Stimulated activated CD8-positive, alpha-beta memory T cell treated with anti-CD3 and anti-CD28 coated beads, Interleukin-7, amount 100 ng/mL, for 4 hours (primary cell): ENCODE measurements at places on chromosomes 5 and 9.

DNA sequence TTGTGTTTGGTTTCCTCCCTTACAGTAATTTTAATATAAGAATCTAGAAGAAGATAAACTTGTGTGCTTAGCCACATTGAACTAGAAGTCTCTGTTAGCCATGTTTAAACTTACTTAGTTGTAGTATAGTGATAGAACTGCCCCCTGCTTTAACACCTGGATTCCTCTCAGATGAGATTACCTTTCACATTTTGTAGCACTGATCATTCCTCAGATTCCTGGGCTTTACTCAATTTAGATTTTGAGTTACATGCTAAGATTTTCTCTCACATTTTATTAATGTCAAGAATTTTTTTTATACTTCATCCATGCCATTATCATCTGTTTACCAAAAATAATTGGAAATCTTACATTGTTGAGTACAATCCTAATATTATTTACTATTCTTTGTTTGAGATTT is 70.5 kb downstream of the GPBP1 start:
- no peak for DNase-seq

GRCh38 chr9:121807823-121808278 is 156.4 kb downstream of the DAB2IP start:
- no peak for DNase-seq

DNA sequence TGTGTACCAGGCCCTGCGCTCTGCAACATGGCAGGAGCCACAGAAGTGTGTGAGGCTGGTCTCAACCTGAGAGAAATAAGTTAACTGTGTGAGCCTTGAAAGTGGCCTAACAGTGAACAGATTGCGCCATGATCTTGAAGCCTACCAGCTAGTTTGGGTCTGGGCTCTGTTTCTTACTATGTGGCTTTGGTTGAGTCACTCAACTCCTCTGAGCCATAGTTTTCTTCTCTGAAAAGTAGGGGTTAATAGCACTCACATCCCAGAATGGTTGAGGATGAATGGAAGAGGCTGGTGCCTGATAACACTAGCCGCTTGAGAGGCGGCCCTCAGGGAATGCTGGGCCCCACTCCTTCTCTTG is 121.5 kb downstream of the RGS3 start:
- DNase-seq, result no peak

GRCh38 chr9:84697509-84698114 is 28.1 kb downstream of the NTRK2 start:
- DNase-seq, result peak; percentile 4

- DNase-seq, result peak; percentile 48
Observed at GRCh38 chr5:150783422-150783928, 4.9 kb downstream of the SMIM3 start.

- DNase-seq, result no peak
Observed at GRCh38 chr9:24817756-24818155, 272.1 kb upstream of the IZUMO3 start.

DNA sequence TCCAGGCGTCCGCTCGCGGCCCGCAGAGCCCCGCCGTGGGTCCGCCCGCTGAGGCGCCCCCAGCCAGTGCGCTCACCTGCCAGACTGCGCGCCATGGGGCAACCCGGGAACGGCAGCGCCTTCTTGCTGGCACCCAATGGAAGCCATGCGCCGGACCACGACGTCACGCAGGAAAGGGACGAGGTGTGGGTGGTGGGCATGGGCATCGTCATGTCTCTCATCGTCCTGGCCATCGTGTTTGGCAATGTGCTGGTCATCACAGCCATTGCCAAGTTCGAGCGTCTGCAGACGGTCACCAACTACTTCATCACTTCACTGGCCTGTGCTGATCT is 294 bp downstream of the ADRB2 start:
- DNase-seq, result no peak

GRCh38 chr9:108756746-108757490 is 98.9 kb downstream of the ACTL7B start:
- DNase-seq, result no peak

DNA sequence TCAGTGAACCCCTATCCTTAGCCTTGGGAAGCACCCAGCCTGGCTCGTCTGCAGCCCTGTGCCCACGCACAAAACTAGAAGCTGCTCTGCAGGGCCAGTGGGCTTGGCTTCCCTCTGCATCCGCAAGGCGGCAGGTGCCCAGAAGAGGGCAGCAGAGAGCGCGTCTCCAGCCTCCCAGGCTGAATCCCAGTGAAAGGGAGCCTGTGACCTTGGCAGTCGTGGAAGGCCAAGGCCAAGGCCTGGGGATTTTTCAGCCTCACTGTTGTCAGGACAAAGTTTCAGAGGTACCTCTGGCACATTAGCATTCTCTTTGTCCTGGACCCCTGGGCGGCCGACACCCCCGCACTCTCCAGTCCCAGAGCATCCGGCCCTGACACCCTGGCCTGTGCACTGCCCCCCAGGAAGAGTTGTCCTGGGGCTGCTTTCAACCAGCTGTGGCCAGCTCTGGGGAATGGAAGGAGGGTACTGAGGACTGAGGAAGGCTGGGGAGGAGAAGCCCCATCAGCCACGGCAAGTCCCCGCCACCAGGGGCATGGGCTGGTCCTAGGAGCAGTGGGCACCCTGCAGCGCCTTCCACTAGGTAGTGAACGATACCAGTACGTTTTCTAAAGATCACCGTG is 63.6 kb upstream of the IL17B start:
- peak; percentile 48 for DNase-seq

- DNase-seq, result no peak
Observed at GRCh38 chr5:53545744-53546143, 14.7 kb upstream of the NDUFS4 start.

GRCh38 chr5:93208141-93208751 is 372.8 kb downstream of the NR2F1-AS1 start:
- DNase-seq, result no peak

- no peak for DNase-seq
Observed at GRCh38 chr5:2699231-2699630, 52.2 kb downstream of the IRX2 start.

- no peak for DNase-seq
Observed at GRCh38 chr9:93585259-93585658, 8.9 kb downstream of the PHF2 start.

- DNase-seq, result no peak
Observed at GRCh38 chr5:104372376-104372775, 809.8 kb upstream of the NUDT12 start.

- no peak for DNase-seq
Observed at GRCh38 chr9:35681341-35682002, 7.7 kb downstream of the CA9 start.

DNA sequence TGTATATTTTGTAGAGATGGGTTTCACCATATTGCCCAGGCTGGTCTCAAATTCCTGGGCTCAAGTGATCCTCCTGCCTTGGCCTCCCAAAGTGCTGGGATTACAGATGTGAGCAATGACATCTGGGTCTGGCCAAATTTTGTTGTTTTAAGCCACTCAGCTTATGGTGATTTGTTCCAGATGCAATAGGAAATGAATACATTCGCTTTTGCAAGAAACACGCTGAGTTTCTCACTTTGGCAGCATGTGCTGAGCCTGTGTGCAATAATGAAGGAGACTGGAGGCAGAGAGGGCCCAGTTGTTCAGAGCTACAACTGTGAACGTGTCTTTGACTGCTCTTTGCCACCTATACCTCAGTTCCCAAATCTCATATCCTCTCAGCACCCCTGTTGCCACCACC is 56.4 kb downstream of the KIF4B start:
- no peak for DNase-seq

GRCh38 chr5:9920697-9921096 is 290.5 kb upstream of the TAS2R1 start:
- DNase-seq, result no peak

DNA sequence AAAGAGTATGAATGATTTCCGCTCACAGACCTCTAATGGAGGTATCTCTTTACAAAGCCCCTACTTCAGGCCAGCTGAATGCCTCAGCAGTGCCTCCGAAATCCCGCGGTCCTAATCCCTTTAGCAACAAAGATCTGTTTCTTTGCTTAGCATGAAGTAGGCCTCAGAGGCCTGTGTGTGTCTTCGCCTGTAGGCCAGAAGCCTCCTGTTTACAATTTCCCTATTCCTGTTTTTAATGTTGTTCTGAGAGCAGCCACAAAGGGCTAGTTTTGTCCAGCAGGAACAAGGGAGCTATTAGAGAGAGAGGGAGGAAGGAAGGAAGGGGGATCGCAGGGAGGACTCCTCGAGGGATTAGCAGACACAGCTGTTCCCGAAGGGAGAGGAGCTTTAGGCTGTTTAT is 166.4 kb upstream of the SPRY4 start:
- DNase-seq, result no peak

- DNase-seq, result peak; percentile 48
Observed at GRCh38 chr9:33466565-33467495, 6.9 kb downstream of the NOL6 start.

DNA sequence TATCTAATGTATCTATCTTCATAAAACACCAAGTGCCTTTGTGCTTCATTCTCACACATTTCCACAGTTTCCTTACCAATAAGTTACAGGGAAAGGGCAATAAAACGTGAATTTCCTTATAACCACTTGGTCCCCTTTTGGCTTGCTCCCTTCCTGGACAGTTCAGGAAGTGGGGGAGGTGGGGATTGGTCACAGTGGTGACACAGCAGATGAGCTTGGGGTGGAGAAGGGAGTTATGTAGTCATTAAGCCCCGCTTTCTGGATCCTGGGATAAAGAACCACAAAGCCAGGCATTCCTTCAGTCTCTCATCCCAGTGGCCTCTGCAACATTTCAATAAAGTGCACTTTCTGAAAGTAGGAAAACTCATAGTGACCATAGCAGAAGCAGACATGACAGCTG is 47.1 kb upstream of the FYB1 start:
- no peak for DNase-seq

GRCh38 chr9:78792745-78793144 is 495.8 kb downstream of the PSAT1 start:
- no peak for DNase-seq

- DNase-seq, result no peak
Observed at GRCh38 chr5:137071931-137072330, 427.2 kb downstream of the SPOCK1 start.

DNA sequence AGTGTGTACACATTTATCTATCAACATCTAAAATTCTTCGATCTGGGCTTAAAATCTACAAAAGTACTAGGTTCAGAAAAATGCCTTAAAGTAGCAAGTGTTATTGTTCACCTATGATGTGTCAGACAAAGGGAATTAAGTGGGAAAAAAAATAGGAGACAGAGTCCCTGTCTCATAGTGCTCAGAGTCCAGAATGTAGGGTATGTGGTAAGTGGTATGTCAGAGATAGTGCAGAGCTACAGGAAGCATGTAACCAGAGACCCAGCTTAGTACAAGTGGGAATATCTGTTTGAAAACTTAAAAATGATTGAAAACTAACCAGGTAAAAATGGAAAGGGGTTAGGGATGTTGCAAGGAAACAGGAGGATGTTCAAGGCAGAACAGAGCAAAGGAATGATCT is 482.8 kb downstream of the ELAVL2 start:
- DNase-seq, result no peak

- no peak for DNase-seq
Observed at GRCh38 chr5:134439210-134439654, 27.6 kb upstream of the CDKN2AIPNL start.

DNA sequence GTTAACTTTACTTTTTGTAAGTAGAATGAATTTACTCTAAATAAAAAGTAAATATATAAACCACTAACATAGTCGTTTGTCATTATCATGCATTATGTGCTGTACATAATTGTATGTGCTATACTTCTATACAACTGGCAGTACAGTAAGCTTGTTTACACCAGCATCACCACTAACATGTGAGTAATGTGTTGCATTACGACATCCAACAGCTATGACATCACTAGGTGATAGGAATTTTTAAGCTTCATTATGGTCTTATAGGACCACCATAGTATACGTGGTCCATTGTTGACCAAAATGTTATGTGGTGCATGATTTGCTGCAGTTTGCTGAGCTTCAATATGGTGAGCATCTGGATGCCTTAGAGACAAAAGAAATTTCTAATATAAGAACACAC is 819.1 kb upstream of the GRAMD2B start:
- no peak for DNase-seq

GRCh38 chr5:145938776-145939539 is 2.6 kb downstream of the SH3RF2 start:
- no peak for DNase-seq

GRCh38 chr9:99385215-99385614 is 163.1 kb downstream of the SEC61B start:
- DNase-seq, result no peak

DNA sequence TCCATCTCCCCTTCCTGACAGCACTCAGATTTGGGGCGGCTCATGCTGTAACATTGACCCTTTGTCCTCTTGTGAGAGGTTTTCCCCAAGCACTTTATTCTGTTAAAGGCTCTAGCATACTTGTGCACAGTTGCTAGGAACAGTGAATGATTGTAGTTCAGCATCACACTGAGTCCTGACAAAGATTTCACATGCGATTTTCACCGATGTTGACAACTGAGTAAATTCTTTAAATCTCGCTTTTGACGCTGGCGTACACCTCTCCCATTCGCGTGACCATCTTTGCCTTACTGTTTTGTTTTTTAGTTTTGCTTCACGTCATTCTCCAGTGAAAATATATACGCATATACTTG is 780 bp downstream of the CDC37L1 start:
- no peak for DNase-seq

DNA sequence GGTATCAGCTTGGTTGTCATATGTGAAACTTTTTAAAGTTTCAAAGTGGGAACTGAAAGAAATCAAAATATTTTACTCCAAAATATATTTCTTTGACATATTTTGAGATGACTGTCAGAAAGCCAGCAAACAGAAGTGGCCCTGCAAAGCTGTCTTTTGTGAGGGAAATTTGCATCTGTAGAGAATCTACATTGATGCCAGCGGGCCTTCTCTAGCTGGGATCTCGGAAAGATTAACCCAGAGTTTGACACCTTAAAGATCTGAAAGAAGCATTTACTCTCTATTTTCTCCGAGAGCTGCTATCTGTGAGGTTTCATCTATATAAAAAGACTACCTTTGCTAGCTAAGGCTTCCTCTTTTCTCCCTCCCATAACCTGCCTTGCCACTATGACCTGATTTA is 303.6 kb downstream of the FBXL17 start:
- DNase-seq, result no peak

DNA sequence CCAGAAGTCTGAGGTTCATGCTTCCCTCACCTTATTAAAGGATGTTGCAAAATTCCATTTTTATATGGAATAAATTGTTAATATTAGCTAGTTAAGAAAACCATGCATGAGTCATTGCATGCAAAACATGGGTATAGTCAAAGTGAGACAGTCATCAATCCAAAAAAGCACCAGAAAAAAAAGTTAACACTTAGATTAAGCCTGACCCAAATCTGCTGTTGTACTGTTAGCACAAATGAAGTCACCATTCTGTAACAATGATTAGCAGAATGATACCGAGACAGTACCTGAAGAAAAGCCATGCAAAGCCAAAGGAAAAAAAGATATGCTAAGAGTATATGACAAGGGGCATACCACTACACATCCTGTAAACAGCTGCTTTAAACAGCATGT is 49.5 kb downstream of the PKD2L2 start:
- DNase-seq, result no peak

GRCh38 chr9:27527702-27528075 is 1.9 kb downstream of the MOB3B start:
- DNase-seq, result no peak

- DNase-seq, result no peak
Observed at GRCh38 chr9:68795411-68795810, 90.4 kb downstream of the PIP5K1B start.

- DNase-seq, result no peak
Observed at GRCh38 chr5:54063817-54064216, 246.6 kb downstream of the ARL15 start.
